AG04449 (cell line): ENCODE measurements at places on chromosomes 2 and 18.

DNA sequence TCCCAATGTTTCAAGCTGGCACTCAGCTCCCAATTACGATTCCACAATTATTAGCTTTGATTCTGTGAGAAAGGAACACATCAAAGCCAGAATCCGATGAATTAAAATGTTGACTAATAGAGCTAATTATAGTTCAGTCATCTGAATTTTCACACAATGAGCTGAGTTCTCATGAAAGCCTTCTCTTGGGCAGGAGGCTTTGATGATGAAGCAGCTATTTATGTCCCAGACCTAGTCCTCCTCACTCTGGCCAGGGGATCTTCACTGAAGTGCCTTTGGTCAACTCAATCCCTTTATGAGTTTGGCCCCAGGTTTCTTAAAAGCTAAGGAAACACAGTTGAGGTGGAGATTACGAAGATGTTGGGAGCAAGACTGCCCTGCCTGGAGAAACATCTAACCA, 74.7 kb upstream of the PPM1B start:
- no peak for DNase-seq

- no peak for DNase-seq
Measured at GRCh38 chr2:230230087-230230486, 4.6 kb downstream of the SP140 start.

GRCh38 chr2:178258916-178259315, 64.6 kb downstream of the OSBPL6 start:
- no peak for DNase-seq

DNA sequence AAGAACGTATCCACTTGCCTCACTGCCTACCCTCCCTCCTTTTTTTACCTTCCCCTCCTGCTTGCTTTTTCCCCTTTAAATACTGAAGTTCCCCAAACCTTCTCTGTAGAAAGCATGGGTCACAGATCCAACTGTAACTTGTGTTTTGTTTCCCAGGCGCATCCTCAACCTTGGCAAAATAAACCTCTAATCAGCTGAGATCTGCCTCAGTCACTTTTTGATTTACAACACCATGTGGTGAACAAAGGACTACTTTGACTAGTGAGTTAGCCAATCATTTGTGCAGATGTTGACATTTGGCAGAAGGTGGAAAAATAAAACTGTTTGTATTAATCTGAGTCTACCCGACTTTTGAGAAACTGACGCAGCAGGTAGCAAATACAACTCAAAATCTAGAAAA, 23.3 kb upstream of the MCM6 start:
- no peak for DNase-seq

DNA sequence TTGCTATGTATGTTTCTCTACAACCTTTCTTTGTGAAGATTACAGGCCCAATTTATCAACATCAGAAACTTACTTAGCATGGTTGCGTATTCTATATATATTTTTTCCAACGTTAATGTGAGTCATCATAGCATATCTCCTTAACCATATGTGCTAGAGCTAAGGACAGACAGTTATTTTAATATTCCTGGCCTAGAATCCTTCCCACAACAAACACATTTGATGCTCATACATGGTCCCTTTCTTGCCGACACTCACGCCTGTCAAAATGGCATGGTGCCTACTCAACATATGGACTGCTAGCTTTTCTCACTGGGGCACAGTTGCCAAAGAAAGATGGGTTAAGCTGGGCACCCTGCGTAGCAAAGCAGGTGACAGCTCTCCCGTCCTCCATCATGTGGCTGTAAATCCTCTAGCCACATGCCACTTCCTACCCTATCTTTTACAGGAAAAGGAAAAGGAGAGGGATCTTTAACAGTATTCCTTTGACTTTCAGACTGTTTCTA, 75.2 kb upstream of the GALNT5 start:
- no peak for DNase-seq

DNA sequence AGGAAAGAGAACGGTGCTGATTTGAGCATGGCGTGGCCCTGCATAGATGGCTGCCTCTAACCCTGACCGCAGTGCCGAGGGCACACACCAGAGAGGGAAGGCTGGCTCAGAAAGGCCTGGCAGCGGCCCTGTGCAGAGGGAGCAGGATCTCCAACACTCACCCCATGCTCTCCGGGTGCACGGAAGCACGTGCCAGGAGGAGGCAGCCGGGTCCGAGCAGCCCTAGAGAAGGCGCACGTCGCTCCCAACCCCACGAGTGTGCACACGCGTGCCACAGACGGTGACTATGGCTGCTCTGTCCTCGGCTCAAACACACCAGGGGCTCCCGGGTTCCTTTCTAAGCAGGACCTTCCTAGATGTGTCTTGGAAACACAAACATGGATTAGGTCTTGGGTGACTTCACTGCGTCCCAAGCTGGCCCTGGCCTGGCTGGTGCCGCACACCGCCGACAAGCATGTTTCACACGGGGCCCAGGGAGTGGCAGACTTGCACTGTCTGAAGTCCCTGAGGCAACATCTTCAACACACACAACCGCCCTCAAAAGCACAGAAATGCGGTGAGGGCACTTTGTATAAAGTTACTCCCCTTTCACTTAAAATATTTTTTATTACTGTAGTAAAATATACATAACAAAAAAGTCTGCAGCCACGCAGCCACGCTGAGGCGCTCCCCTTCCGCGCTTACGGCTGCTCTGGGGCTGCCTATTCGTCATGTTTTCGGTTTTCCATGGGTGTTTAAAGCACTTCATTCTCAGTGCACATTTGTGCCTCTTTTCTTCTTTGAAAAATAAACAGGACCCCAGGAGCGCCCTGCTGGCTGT, 110.0 kb downstream of the ZNF516 start:
- DNase-seq: no peak

GRCh38 chr2:61420991-61421544, 49.8 kb downstream of the USP34 start:
- DNase-seq: no peak

GRCh38 chr2:168889635-168890005, 610 bp downstream of the SPC25 start:
- DNase-seq: no peak

- DNase-seq: no peak
Measured at GRCh38 chr2:216345846-216346245, 26.4 kb downstream of the MARCHF4 start.

GRCh38 chr2:119338826-119339561, 27.6 kb downstream of the C2orf76 start:
- no peak for DNase-seq

GRCh38 chr2:172088245-172089004, 3.1 kb downstream of the DLX1 start:
- no peak for DNase-seq
